ENCODE measurements at places on chromosomes 4 and X. TPM values are rescaled to one million over a fixed set of nuclear protein-coding genes. Genes with fewer than 3 reads are reported as not detected.

Gene XAGE2
- total RNA-seq: not detected

Gene RAB40AL
- total RNA-seq: not detected

Gene IGSF1
- total RNA-seq: 12.5 TPM

Gene ARHGAP6
- 0.07 TPM for total RNA-seq

Gene NCBP2L
- not detected for total RNA-seq

Gene PRSS12
- 5.4 TPM for total RNA-seq

Gene FAM47E
- total RNA-seq: 1.0 TPM

Gene CDKL2
- 1.8 TPM for total RNA-seq

Gene CFAP99
- total RNA-seq: 0.35 TPM

Gene RENBP
- 7.1 TPM for total RNA-seq

Gene GAR1
- total RNA-seq: 45.3 TPM

Gene SPP1
- 13.2 TPM for total RNA-seq

- DNase-seq: peak; percentile 100
These were observed at the start of gene GTPBP6 for GRCh38 chrX:318739-319578. Gene GTPBP6, minus strand, starts transcription at chrX:318796. Its CDS starts 9 bp downstream, at chrX:318787.

- DNase-seq: no peak
These were observed 158.1 kb upstream of the USP38 start for GRCh38 chr4:143026459-143027170.

DNA sequence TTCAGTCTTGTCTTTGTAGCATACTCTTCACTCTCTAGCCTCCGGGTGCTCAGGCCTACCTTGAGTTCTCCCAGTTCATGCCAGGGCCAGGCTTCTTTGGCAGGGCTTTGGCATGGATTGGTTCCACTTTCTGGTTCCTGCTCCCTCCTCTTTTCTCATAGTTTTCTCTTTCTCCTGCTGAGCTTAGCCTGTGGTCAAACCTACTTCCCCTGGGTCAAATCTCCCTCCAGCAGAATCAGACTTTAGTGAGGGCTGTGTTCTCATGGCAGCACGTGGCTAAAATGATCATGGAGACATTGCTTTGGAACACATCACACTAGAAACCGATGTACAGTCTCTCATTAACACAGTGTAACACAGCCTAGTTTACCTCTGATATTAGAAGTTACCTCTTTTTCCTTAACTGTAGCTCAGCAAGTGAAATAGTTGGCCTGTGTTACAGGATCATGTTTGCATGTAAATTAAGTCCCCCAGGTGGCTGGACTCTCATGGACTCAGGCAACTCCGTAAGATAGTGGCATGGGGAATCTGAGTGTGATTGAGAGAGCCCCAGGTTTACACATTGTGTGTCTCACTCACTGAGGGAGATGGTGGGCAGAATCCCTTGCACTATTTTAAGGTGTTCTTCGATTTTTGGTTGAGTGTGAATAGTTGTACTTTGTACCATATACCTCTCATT is 13.3 kb downstream of the RAB9A start:
- no peak for DNase-seq

GRCh38 chr4:6971536-6972374 is 62.1 kb downstream of the TBC1D14 start:
- no peak for DNase-seq

- DNase-seq: no peak
These were observed 33.0 kb downstream of the MTHFD2L start for GRCh38 chr4:74190919-74191397.

DNA sequence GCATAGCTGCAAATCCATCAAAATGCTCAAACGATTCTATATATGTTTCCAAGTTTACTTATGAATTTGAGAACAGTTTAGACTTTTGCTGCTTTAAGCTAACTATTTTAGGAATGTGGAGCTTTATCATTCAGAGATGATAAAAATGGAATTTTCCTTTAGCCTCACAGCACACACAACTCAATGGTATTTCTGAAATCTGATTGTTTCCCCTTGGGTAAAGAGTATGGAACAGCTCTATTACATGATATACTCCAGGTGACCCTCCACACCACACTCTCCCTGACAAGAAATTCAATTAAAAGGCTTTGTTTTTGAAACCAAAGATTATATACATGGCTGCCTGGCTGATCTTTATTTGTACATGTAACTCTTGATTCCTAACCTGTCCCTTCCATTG is 120.0 kb downstream of the LUZP4 start:
- DNase-seq: no peak

GRCh38 chrX:119885554-119886428 is 9.9 kb upstream of the AKAP14 start:
- no peak for DNase-seq

GRCh38 chr4:84258905-84259830 is 239.9 kb downstream of the NKX6-1 start:
- DNase-seq: peak; percentile 55

DNA sequence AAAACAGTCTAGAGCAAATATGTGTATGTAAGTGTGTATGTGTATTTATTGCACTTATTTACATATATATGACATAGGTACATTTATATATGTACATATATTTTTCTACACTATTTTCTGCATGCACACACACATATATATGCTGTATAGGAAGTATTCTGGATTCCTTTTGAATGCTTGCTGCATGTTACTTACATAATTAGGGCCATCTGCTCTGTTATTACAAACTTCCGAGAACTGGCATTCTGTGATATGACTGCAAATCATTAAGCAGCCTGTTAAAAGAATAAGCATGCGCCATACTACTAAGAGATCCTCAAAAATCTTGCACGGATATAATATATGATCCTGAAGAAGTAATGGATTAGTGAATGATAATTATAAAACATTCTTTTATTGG is 1157.6 kb upstream of the TENM3 start:
- DNase-seq: no peak

DNA sequence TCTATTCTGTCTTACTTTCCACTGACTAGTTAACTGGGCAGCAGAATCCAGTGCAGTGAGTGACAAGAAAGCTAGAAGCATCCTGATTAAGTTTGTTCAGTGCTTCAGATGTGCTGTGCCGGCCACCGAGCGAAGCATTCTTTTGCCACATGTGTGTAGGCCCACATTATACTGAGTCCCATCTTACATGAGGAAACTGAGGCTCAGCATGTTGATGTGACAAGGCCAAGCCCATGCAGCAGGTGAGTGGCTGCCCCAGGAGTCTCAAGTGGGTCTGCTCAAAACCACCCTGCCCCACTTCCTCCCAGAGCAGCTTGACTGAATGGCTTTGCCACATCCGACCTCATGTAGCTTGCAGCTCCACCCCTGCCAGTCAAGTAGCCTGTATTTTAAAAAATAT is 50.5 kb downstream of the RHOH start:
- no peak for DNase-seq

GRCh38 chr4:41795796-41796385 is 47.4 kb upstream of the PHOX2B start:
- DNase-seq: no peak

GRCh38 chr4:77692847-77693432 is 87.3 kb downstream of the CXCL13 start:
- no peak for DNase-seq

DNA sequence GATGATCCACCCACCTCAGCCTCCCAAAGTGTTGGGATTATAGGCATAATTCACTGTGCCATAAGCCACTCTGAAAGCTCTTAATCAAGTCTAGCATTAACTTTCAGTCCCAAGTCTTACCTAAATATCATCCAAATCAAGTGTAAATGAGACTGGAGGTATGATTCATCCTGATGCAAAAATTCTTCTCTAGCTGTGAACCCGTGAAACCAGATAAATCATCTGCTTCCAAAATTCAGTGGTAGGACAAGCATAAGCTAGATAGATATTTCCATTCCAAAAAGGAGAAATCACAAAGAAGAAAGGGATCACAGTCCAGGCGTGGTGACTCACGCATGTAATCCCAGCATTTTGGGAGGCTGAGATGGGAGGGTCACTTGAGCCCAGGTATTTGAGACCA is 8.8 kb upstream of the TBC1D25 start:
- no peak for DNase-seq

DNA sequence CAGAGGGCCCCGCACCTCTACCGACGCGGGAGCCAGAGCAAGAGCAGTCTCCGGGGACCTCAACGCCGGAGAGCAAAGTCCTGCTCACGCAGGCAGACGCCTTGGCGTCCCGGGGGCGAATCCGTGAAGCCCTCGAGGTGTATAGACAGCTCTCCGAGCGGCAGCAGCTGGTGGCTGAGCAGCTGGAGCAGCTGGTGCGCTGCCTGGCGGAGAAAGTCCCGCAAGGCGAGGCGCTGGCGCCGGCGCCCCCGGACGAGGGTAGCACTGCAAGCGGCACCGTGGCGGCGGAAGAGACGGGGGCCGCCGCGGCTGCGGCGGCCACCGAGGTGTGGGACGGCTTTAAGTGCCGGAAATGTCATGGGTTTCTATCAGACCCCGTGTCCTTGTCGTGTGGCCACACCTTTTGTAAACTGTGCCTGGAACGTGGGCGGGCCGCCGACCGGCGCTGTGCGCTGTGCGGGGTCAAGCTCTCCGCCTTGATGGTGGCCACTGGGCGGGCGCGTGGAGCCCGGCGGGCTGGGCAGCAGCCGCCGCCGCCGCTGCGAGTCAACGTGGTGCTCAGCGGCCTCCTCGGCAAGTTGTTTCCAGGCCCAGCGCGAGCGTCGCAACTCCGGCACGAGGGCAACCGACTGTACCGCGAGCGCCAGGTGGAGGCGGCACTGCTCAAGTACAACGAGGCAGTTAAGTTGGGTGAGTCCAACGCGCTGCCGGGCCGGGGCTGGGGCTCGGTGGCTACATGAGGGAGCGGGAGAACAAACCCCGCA is 672 bp downstream of the LONRF3 start:
- DNase-seq: peak; percentile 41

- DNase-seq: no peak
These were observed 7.7 kb upstream of the STX18 start for GRCh38 chr4:4549534-4549933.

GRCh38 chr4:47617607-47618006 is 132.5 kb downstream of the ATP10D start:
- no peak for DNase-seq

Data from H9 (cell line).